Sigmoid colon (tissue), 7 donors: ENCODE measurements at places on chromosomes 3 and 15. TPM values are rescaled to one million over a fixed set of nuclear protein-coding genes. Genes with fewer than 3 reads are reported as not detected.

HDGFL3 gene
- polyA plus RNA-seq, result 10.0 TPM

MKRN3 gene
- not detected for polyA plus RNA-seq

RTP1 gene
- polyA plus RNA-seq, result 0.04 TPM

- no peak overlapping the region for H3K27ac ChIP-seq
- H3K27me3 ChIP-seq, result no peaks in the 10 kb centered on the region
- no peaks in the 10 kb centered on the region for H3K36me3 ChIP-seq
- H3K4me3 ChIP-seq, result no peak overlapping the region
- DNase-seq, result no peak
Measured at GRCh38 chr3:178140531-178141304, 395.5 kb upstream of the KCNMB2 start.

GRCh38 chr3:59473636-59474035, 423.8 kb upstream of the CFAP20DC start:
- H3K36me3 ChIP-seq, result no peaks in the 10 kb centered on the region
- DNase-seq, result no peak
- no peaks in the 10 kb centered on the region for H3K27me3 ChIP-seq
- no peak overlapping the region for H3K4me3 ChIP-seq

DNA sequence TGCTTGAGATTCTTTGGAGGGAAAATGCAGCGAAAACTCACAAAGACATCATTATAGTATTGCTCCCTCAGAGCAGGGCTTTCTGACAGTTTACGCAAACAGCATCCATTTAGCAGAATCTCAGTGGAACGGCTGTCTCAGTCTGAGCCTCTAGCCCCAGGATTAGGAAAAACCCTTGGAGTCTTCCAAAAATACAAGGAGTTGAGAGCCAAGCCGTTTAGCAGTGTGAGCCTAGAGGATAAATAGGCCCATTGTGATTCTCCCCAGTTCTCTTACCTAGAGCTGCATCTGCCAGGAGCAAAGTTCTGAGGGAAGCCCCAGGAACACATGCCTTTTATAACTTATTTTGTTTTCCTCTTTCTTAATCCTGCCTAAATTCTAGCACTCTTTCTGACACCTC, 359.6 kb downstream of the NTRK3 start:
- no peaks in the 10 kb centered on the region for H3K27me3 ChIP-seq
- no peak overlapping the region for H3K4me3 ChIP-seq
- no peak overlapping the region for H3K27ac ChIP-seq

DNA sequence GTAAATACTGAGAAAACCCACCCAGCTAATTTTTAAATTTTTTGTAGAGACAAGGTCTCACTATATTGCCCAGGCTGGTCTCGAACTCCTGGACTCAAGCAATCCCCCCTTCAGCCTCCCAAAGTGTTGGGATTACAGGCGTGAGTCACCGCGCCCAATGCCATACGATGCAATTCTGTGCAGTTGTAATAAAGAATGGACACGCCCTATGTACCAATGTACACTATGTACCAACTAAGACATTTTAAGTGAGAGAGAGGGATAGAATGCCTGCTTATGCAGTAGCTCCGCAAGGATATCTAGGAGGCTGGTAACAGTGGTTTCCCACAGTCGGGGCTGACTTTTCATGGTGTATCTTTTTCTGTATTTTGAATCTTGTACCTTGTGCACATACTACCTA, 14.6 kb downstream of the ZNF710 start:
- H3K27ac ChIP-seq, result no peak overlapping the region
- no peaks in the 10 kb centered on the region for H3K4me1 ChIP-seq
- DNase-seq, result peak; percentile 13

DNA sequence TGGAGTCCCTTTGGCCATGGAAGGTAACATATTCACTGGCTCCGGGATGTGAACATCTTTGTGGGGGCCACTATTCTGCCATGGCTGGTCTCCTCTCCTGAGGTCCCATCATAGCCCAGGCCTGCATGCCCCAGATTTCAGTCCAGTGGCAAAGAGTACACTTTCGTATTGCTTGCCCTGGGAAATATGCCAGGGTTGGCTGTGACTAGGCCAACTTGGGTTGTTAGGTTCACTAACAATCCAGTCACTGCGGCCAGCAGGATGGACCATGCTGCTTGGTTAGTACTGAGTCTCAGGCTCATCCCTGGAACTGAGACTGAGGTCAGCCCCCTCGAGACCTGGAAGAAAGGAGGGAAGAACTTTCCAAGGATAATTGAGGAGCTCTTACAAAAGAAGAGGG, 9.8 kb upstream of the EEFSEC start:
- DNase-seq, result no peak
- H3K4me3 ChIP-seq, result no peak overlapping the region
- H3K27ac ChIP-seq, result no peak overlapping the region
- H3K4me1 ChIP-seq, result no peaks in the 10 kb centered on the region

DNA sequence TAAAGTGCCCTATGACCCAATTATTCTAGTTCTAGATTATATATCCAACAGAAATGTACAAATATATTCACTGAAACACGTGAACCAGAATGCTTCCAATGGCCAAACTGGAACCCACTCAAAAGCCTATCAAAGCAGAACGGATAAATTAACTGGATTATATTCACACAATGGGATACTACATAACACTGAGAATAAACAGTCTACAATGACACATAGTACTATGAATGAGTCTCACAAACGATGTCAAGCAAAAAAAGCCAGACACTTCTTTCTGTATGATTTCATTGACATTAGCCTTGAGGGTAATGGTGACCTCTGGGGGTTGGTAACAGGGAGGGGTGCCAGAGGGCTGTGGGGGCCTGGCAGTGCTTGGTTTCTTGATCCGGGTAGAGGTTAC, 50.9 kb upstream of the HACD2 start:
- no peak for DNase-seq
- peaks cover 32% of the 10 kb centered on the region for H3K36me3 ChIP-seq
- no peak overlapping the region for H3K4me3 ChIP-seq

GRCh38 chr3:190666821-190667220, 152.9 kb downstream of the IL1RAP start:
- DNase-seq, result no peak
- H3K36me3 ChIP-seq, result no peaks in the 10 kb centered on the region
- H3K4me1 ChIP-seq, result no peaks in the 10 kb centered on the region
- H3K4me3 ChIP-seq, result no peak overlapping the region
- H3K27ac ChIP-seq, result no peak overlapping the region

DNA sequence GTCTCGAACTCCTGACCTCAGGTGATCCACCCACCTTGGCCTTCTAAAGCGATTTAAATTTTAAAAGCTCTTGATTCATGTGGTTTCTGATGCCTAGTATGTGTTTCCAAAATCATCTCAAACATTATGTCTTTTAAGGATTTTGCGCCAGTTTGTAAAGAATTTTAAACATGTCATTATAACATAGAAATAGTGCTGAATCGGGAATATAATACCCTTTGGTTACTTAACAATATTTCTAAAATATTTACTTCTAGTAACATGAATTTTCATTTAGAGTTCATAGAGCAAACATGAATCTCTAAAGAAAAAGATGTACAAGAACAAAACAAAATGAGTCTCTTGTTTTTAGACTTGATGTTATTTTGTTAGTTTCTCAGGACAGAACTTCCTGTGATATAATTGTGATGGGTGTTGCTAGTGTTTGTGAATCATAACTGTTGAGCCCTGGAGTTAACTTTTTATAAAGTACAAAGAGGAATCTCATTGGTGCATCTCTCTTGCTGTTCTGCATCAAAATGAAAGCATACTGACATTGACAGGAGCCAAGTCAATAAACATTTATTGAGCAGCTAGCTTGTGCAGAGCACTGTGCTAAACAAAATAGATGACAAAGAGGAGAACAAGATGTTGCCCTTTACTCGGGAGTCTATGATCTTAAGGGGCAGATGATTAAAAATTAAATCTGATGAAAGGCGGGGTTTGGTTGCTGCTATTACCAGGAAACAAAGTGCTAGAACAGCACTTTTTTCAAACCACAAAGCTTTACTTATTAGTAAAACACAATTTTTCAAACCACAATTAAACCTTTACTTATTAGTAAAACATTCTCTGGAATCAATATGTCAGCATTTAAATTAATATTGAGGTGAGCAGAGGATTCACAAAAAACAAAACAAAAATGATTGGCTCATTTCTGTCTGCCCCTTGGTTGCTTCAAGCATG, 73.4 kb downstream of the MME start:
- no peaks in the 10 kb centered on the region for H3K4me1 ChIP-seq
- H3K27me3 ChIP-seq, result no peaks in the 10 kb centered on the region
- H3K36me3 ChIP-seq, result no peaks in the 10 kb centered on the region
- H3K27ac ChIP-seq, result no peak overlapping the region
- no peak for DNase-seq
- no peak overlapping the region for H3K4me3 ChIP-seq

- no peaks in the 10 kb centered on the region for H3K36me3 ChIP-seq
- no peaks in the 10 kb centered on the region for H3K27me3 ChIP-seq
- peak overlapping the region; percentile 29 for H3K27ac ChIP-seq
Measured at GRCh38 chr15:64634576-64635498, 140.6 kb downstream of the RBPMS2 start.

- no peak overlapping the region for H3K27ac ChIP-seq
- H3K27me3 ChIP-seq, result no peaks in the 10 kb centered on the region
- no peak for DNase-seq
- no peak overlapping the region for H3K4me3 ChIP-seq
Measured at GRCh38 chr3:64717872-64718613, 30.2 kb upstream of the ADAMTS9 start.

DNA sequence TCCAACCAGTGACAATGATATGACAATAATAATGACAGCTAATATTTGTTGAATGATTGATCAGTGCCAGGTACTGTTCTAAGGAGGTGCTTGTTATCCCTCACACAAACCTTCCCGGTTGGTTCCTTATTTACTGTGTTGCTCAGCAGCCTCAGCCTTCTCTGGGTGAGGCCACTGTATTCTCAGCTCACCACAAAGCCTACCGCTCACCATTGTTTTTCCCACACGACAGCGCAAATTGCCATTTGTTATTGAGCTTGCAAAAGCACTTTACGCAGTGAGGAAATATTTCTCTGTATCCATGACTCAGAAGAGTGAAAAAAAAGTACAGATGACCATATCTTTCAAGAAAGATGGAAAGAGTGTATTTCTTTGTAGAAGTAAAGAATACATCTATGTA, 49.5 kb upstream of the PDZRN3 start:
- no peak overlapping the region for H3K4me3 ChIP-seq
- no peak for DNase-seq
- H3K36me3 ChIP-seq, result no peaks in the 10 kb centered on the region
- H3K27me3 ChIP-seq, result no peaks in the 10 kb centered on the region
- H3K27ac ChIP-seq, result no peak overlapping the region

- H3K4me1 ChIP-seq, result peaks cover 14% of the 10 kb centered on the region
- H3K4me3 ChIP-seq, result peak overlapping the region; percentile 83
- peak; percentile 81 for DNase-seq
Measured at GRCh38 chr15:37095770-37096557, 4.4 kb downstream of the MEIS2 start.
